Stomach (tissue), 19 donors: ENCODE measurements at places on chromosomes 5 and 9. TPM values are rescaled to one million over a fixed set of nuclear protein-coding genes. Genes with fewer than 3 reads are reported as not detected.

GRCh38 chr5:97131921-97132320 is 10.5 kb downstream of the LIX1 start:
- no peak overlapping the region for H3K4me3 ChIP-seq
- no peaks in the 10 kb centered on the region for H3K36me3 ChIP-seq
- H3K4me1 ChIP-seq, result no peaks in the 10 kb centered on the region
- no peaks in the 10 kb centered on the region for H3K27me3 ChIP-seq

DNA sequence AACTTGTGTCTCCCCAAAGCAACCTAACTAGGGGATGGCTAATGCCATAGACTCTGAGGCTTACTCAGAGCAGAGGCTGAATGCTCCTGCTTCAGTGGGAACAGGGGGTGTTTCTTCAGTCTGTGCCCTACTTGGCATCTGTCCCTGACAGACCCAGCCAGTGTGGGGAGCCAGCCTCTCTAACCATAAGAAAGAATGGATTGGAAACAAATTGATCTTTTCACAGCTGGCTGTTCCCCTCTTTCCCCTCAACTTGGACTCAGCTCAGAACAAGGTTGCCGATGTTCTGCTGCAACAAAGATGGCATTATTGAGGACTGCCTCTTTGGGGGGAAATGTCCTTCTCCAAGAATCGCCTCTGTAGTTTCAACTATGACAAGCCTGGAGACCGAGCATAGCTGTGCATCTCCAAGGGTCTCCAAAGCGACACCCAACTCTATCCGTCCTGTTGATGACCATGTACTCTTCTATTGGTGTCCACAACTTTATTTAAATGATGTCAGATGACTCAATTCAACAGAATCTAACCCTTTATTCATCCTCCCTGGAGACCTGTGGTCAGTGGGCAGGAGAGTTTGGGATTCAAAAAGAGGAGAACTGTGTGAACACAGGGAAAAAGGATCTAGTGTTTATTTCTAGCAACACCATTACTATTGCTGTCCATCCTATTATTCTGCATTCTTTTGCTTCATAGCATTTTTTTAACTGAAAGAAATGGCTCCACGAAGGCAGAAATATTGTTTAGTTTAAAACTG is 24.7 kb upstream of the TNC start:
- no peaks in the 10 kb centered on the region for H3K36me3 ChIP-seq
- H3K27ac ChIP-seq, result no peak overlapping the region
- no peak for DNase-seq
- no peaks in the 10 kb centered on the region for H3K27me3 ChIP-seq

The GRM6 gene
- not detected for total RNA-seq

DNA sequence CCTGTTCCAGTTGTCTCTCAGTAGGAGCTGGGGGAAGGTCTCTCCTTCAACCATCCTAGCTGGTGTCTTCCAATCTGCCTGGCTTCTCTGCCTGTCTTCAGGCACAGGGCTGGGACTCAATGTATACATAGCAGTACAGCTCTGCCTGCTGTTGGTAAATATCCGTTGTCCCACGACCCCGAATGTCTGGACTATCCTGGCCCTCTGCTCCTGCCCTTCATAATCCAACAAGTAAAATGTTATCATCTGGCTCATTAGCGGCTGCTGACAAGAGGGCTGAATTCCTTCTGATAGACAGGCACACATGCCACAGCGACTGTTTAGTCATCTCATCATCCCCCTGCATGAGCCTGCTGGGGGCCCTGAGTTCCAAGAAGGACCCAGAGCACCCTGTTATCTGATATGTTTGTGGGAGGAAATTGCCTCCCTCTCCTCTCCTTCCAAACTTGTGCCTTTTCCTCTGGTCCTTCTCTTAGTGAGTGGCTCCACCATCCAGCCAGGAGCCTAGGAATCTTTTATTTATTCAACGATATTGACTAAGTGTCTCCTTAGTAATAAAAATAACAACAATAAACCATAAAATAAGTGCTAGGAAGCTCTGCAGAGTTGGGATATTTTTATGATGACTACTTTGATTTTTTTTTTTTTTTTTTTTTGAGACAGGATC is 29.5 kb upstream of the TGFBR1 start:
- no peaks in the 10 kb centered on the region for H3K36me3 ChIP-seq
- no peak overlapping the region for H3K4me3 ChIP-seq
- no peak overlapping the region for H3K27ac ChIP-seq
- peaks cover 11% of the 10 kb centered on the region for H3K4me1 ChIP-seq
- DNase-seq, result no peak
- no peaks in the 10 kb centered on the region for H3K27me3 ChIP-seq

- H3K27ac ChIP-seq, result no peak overlapping the region
- peak; percentile 27 for DNase-seq
- no peaks in the 10 kb centered on the region for H3K4me1 ChIP-seq
These were observed 116.8 kb upstream of the CNTLN start for GRCh38 chr9:17017931-17018491.
